Endothelial cell of umbilical vein (primary cell): ENCODE measurements at places on chromosomes 1 and 21. TPM values are rescaled to one million over a fixed set of nuclear protein-coding genes. Genes with fewer than 3 reads are reported as not detected.

GRCh38 chr1:202221911-202222909, 28.6 kb downstream of the LGR6 start:
- no peaks in the 10 kb centered on the region for H3K36me3 ChIP-seq
- no peak for DNase-seq
- H3K27me3 ChIP-seq: peaks cover 19% of the 10 kb centered on the region
- H3K4me1 ChIP-seq: no peaks in the 10 kb centered on the region

GRCh38 chr1:78177708-78178270, 132.0 kb downstream of the GIPC2 start:
- H3K4me1 ChIP-seq: no peaks in the 10 kb centered on the region
- H3K36me3 ChIP-seq: no peaks in the 10 kb centered on the region
- DNase-seq: no peak
- no peak overlapping the region for H3K4me3 ChIP-seq
- H3K27ac ChIP-seq: no peak overlapping the region
- no peaks in the 10 kb centered on the region for H3K27me3 ChIP-seq

- no peaks in the 10 kb centered on the region for H3K36me3 ChIP-seq
- no peak overlapping the region for H3K4me3 ChIP-seq
- no peaks in the 10 kb centered on the region for H3K27me3 ChIP-seq
- no peak overlapping the region for H3K27ac ChIP-seq
- no peak for DNase-seq
Observed at GRCh38 chr1:111225717-111226400, 1.7 kb upstream of the CHI3L2 start.

DNA sequence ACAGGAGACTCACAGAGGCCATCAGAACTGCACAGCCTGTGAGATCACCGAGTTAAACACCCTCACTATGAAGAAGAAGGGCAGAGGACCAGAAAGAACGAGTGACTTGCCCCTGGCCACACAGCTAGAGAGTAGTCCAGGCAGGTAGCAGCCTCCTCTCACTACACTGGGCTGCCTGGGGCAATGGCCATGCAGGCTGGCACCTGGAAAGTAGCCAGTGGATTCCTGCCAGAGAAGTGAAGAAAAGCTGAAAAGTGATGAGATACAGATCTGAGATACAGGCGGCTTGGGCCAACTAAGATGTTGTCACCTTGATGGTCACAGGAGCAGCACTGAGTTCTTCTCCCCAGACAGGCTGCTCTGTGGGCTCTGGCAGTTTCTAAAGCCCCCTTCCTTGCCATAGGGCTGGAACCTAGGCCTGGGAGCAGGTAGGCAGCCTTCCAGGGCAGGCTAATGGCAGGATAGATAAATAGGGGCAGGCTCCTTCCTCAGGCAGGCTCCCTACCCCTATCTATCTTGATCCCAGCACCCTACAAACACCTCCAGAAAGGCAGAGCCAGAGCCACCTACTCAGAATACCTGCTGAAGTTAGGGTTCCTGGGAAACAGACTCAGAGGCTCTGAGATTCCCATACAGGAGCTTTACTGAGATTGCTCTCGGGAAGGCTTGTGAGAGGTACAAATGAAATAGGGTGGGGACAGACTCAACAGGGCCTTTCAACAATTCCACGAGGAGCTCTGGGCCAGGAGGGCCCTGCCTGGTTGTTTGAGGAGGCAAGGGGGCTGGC, 106.3 kb downstream of the BEND5 start:
- no peak for DNase-seq
- no peaks in the 10 kb centered on the region for H3K27me3 ChIP-seq
- no peaks in the 10 kb centered on the region for H3K36me3 ChIP-seq
- no peak overlapping the region for H3K27ac ChIP-seq

DNA sequence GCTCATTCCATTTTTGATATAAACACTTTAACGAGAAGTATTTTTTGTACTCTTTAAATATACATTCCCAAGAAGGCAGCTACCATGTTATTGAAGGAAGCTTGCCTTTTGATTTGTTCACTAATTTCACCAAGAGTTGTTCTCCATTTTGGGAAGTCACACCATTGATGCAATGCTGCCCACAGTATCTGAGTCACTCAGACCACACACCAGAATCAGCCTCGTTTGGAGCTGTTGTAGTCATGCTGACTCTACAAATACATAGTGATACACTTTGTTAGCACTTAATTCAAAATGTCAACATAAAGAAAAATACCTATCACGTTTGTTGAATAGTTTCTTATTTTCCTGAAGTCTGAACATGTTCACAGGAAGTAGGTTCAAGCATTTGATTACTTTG, 78.7 kb downstream of the PAPPA2 start:
- H3K27me3 ChIP-seq: no peaks in the 10 kb centered on the region
- H3K4me1 ChIP-seq: no peaks in the 10 kb centered on the region
- no peaks in the 10 kb centered on the region for H3K36me3 ChIP-seq
- no peak overlapping the region for H3K27ac ChIP-seq
- H3K4me3 ChIP-seq: no peak overlapping the region

DNA sequence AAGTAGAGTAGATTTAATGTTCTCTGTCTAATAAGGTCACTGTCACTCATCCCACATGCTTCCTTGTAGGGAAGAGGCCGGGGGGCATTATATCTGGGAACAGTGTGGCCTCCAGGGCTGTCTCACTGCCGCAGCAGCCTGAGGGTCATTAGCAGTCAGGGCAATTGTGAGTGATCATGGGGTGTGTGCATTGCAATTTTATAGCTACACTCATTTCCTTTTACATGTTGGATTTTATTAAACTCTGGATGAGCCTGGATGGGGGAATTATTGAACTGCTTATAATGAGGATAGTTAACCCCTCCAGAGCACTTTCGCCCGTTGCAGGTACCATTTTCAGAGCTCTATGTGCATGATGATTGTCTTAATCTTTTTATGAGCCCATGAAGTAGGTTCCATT, 60.9 kb upstream of the DISP3 start:
- no peaks in the 10 kb centered on the region for H3K27me3 ChIP-seq
- no peak for DNase-seq
- H3K4me1 ChIP-seq: no peaks in the 10 kb centered on the region
- no peak overlapping the region for H3K4me3 ChIP-seq
- H3K36me3 ChIP-seq: no peaks in the 10 kb centered on the region

DNA sequence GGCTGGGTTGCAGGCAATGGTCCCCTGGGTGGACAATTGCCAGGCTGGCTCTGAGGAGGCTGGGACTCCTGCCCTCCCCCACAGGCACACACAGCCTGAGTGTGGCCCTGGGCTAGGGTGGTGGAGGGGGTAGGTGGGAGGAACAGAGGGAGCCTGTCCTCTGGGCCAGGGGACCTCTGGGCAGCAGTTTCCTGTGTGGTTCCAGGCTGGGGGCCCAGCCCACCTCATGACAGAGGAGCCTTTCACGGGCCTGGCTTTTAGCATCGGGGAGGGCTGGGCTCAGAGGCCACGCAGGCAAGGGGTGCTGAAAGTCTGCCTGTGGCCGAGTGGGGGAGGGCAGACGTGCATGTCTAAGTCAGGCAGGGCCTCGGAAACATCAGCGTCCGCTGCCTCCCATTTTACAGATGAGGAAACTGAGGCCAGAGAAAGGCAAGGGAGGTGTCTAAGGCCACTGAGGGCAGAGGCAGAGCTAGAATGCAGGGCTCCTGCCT, 7.0 kb downstream of the EXTL1 start:
- H3K27me3 ChIP-seq: no peaks in the 10 kb centered on the region
- no peak for DNase-seq

DNA sequence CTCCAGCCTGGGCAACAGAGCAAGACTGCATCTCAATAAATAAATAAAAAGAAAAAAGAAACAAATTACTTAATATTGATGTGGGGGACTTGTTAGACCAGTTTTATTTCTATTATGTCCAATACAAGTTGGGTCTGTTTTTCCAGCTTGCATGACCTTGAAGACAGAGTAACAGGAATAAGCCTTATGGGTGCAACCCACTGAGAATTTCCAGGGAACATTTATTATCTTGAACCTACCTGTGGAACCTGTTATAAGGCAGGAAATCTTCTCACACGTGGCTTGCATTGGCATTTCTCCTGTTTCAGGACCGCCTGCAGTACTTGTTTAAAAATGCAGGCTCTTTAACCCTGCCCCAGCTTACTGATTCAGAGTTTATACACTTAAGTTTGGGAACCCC, 64.0 kb downstream of the ZBTB17 start:
- peaks cover 2% of the 10 kb centered on the region for H3K36me3 ChIP-seq
- H3K27me3 ChIP-seq: no peaks in the 10 kb centered on the region
- H3K27ac ChIP-seq: no peak overlapping the region
- H3K4me1 ChIP-seq: no peaks in the 10 kb centered on the region
- no peak for DNase-seq

DNA sequence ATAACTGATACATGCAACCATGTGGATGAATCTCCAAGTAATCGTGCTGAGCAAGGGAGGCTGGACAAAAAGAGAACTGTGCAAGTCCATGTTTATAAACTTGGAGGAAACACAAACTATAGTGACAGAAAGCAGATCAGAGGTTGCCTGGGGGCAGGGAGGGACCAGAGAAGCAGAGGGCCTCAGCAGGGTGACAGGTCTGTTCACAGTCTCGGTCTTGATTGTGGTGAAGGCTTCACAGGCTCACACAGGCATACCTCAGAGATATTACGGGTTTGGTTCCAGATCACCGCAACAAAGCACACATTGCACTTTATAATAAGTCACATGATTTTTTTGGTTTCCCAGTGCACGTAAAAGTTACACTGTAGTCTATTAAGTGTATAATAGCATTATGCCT, 28.5 kb downstream of the ACOT7 start:
- H3K4me1 ChIP-seq: peaks cover 3% of the 10 kb centered on the region
- H3K36me3 ChIP-seq: no peaks in the 10 kb centered on the region
- no peak overlapping the region for H3K27ac ChIP-seq
- DNase-seq: no peak

DNA sequence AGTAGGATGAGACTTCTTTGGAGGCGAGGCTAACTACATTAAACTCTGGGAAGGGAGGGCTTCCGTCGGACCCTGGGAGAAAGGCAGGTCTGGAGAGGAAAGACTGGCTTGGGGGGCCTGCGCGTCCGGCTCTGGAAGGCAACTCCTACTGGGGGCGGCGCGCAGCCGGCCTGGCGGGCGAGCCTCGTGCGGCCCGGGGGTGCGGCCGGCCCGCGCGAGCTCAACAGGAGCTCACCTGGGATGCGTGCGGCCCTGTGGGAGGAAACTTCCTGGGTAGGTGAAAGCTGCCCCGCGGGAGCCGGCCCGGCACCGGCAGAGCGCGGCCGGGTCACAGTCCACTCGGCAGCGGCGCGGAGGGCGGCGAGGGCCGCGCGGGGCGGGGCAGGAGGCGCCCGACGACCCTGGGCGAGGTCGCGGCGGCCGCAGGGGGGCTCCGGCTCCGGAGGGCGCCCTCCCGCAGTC, 449 bp downstream of the EPS15 start:
- H3K27ac ChIP-seq: peak overlapping the region; percentile 52
- H3K27me3 ChIP-seq: no peaks in the 10 kb centered on the region
- peak; percentile 42 for DNase-seq
- no peaks in the 10 kb centered on the region for H3K36me3 ChIP-seq
- peaks cover 24% of the 10 kb centered on the region for H3K4me1 ChIP-seq

DNA sequence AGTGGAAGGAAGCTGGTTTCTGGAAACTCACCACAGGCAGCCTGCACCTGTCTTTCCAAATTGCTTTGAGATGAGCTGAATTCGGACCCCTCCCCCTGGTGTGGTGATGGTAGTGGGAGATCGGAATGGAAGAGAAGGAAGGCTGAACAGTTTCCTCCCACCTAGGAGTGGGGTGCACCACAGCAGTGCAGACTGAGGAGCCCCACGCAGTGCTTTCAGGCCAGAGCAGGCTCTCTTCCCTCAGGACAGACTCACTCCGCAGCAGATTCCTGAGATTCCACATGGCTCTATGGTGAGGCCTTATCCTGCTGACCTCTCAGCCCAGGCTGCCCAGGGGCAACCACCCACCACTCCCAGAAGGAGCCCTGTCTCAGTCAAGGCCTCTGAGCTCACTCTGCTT, 80.9 kb downstream of the ATP1A1 start:
- H3K27me3 ChIP-seq: no peaks in the 10 kb centered on the region
- no peak overlapping the region for H3K27ac ChIP-seq
- no peaks in the 10 kb centered on the region for H3K4me1 ChIP-seq
- DNase-seq: no peak
- no peak overlapping the region for H3K4me3 ChIP-seq

DNA sequence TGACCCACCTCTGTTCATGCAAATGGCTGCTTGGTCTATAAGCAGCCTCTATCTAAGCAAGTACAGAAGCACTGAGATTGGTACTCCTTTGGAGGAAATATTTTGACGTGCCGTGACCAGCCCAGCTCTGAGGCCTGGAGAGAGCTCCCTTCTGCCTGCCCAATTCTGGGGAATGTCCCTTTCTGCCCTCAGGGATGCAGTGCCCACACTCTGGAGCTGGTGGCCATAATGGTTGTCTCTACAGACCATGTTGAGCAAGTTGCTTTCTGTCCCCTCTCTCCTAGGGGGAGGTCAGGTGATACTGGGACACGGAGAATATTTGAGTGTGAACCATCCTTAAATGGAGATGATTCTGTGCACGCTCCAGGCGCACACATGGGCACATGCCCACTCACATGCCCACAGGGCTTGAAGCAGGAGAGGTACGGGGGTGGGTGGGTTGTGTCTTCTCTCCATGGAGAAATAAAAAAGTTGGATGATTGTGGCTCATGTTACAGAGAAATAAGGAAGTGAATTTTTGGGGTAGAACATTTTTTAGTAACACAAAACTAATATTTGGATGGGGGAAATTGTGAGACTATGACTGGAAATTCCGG, 13.9 kb upstream of the ALPL start:
- no peak for DNase-seq
- H3K27me3 ChIP-seq: peaks cover 5% of the 10 kb centered on the region
- H3K27ac ChIP-seq: no peak overlapping the region
- no peak overlapping the region for H3K4me3 ChIP-seq

DNA sequence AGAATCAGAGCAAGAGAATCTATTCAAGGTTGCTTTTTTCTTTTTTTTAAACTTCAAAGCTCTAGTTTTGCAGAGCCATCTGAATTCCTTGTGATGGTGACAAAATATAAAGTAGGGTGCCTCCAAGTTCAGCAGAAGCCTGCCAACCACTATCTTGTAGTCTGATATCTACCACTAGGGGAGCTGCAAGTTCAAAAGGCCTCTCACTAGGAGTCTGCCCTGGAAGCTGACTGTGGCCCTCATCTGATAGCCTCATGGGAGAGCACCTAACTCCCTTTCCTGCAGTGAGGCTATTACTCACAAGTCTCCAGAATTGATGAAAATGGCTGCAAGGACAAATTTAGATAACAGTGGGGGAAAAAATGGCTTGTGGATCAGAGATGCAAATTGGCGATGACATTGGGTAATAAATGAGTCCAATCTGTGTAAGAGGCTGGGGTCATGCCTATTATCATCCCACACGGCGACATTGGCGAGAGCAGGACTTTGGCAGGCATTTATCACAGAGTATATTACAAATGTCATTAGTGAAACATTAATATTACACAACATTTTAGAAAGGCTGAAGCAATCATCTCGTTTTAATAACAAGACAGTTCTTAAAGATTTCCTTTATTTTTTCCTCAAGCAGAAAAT, 10.7 kb upstream of the ZP4 start:
- H3K27ac ChIP-seq: no peak overlapping the region
- no peak for DNase-seq
- no peaks in the 10 kb centered on the region for H3K4me1 ChIP-seq
- H3K27me3 ChIP-seq: no peaks in the 10 kb centered on the region
- H3K36me3 ChIP-seq: no peaks in the 10 kb centered on the region
- H3K4me3 ChIP-seq: no peak overlapping the region

- H3K36me3 ChIP-seq: no peaks in the 10 kb centered on the region
- H3K4me3 ChIP-seq: no peak overlapping the region
- H3K4me1 ChIP-seq: no peaks in the 10 kb centered on the region
Observed at GRCh38 chr1:58249737-58250586, 296.6 kb downstream of the OMA1 start.

ITGB2 gene
- polyA plus RNA-seq: 0.39 and 0.59 TPM in 2 replicates

RGS13 gene
- not detected in 2 replicates for polyA plus RNA-seq

LCE1C gene
- polyA plus RNA-seq: not detected in 2 replicates

JAK1 gene
- polyA plus RNA-seq: 60.1 and 68.8 TPM in 2 replicates

TCHHL1 gene
- polyA plus RNA-seq: not detected in 2 replicates

NTPCR gene
- polyA plus RNA-seq: 12.1 and 13.2 TPM in 2 replicates

EXTL1 gene
- polyA plus RNA-seq: not detected in 2 replicates

VASH2 gene
- 0.30 and 0.70 TPM in 2 replicates for polyA plus RNA-seq

CTSS gene
- 3.5 and 4.0 TPM in 2 replicates for polyA plus RNA-seq

LMOD1 gene
- polyA plus RNA-seq: 0.08 and 0.19 TPM in 2 replicates
